CD4-positive, alpha-beta T cell treated with Interleukin-15 for 4 hours (primary cell): ENCODE measurements at places on chromosomes 5 and 9.
A peak's percentile ranks its signal among the peaks of the same experiment; 100 is the strongest.

GRCh38 chr5:160702311-160702803 lies 149.7 kb downstream of the ATP10B start:
- DNase-seq = no peak

GRCh38 chr5:113384782-113385285 lies 50.0 kb downstream of the TSSK1B start:
- DNase-seq = no peak

- DNase-seq = no peak
Measured at GRCh38 chr5:137336565-137337120, 162.5 kb downstream of the SPOCK1 start.

- no peak for DNase-seq
Measured at GRCh38 chr5:172494630-172495505, 40.5 kb upstream of the SH3PXD2B start.

- no peak for DNase-seq
Measured at GRCh38 chr9:68437785-68438184, 81.4 kb downstream of the PGM5 start.

GRCh38 chr5:54727874-54728587 lies 210.5 kb downstream of the SNX18 start:
- no peak for DNase-seq

DNA sequence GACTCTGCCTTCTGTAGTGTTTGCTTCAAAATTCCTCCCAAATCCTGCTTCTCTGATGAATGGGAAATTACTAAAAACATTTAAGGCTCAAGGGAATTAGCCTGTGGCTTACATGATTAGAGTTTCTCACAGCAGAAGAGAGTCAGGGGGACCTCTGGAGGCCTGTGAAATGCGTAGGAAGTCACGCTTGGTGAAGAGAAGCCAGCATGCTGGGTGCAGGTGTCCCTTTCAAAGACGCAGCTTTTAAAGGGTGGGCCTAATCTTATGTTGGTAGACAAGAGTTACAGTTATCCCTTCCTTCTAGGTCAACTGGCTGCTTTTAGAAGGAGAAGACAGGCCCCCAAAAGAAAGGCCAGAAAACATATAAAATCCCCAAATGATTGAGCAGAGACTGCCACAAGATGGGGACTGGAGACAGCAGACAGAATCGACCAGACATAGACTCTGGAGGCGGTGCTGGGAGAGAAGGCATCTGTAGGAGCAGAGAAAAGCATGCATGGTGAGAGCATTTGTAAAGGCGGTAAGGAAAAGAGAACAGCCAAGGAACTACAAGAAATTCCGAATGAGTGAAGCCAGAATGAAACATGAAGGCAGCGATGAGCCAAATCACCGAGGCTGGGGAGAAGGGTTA lies 42.3 kb downstream of the B4GALT1 start:
- no peak for DNase-seq

GRCh38 chr5:2200261-2200950 lies 317.7 kb upstream of the IRX4 start:
- DNase-seq = no peak

- no peak for DNase-seq
Measured at GRCh38 chr9:76617497-76618175, 146.6 kb upstream of the PCA3 start.

- no peak for DNase-seq
Measured at GRCh38 chr9:70874451-70874850, 247.0 kb downstream of the TRPM3 start.

DNA sequence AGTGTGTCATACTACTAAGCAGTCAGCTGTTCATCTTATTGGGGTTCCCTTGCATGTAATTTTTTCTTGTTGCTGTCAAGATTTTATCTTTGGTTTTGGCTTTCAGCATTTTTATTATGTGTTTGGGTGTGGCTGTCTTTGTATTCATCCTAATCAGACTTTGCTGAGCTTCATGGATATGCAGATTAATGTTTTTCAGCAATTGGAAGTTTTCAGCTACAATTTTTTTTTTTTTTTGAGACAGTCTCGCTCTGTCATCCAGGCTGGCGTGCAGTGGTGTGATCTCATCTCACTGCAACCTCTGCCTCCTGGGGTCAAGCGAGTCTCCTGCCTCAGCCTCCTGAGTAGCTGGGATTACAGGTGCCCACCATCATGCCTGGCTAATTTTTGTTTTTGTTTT lies 108.8 kb downstream of the BARX1 start:
- DNase-seq = no peak

GRCh38 chr5:130109152-130109551 lies 204.9 kb downstream of the CHSY3 start:
- no peak for DNase-seq

GRCh38 chr5:72107901-72108201 lies 576 bp downstream of the MAP1B start:
- DNase-seq = no peak

DNA sequence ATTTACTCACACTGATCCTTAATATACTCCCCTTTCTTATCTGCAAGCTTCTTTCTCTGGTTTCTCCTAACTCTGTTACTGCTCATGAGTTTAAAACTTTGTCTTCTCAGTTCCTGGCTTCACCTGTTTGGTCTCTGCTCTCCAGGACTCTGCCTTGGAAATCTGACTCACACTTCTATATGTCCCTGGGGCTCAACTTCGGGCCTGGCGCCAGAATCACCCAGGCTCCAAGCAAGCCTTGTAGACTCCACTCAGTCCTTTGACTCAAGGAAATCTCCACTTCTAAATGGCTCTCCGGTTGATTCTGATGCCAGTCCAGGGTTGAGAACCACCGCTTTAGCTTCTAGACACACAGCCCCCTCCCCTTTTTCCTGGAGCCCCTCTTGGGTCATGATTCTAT lies 57.8 kb downstream of the TMC1 start:
- DNase-seq = no peak

DNA sequence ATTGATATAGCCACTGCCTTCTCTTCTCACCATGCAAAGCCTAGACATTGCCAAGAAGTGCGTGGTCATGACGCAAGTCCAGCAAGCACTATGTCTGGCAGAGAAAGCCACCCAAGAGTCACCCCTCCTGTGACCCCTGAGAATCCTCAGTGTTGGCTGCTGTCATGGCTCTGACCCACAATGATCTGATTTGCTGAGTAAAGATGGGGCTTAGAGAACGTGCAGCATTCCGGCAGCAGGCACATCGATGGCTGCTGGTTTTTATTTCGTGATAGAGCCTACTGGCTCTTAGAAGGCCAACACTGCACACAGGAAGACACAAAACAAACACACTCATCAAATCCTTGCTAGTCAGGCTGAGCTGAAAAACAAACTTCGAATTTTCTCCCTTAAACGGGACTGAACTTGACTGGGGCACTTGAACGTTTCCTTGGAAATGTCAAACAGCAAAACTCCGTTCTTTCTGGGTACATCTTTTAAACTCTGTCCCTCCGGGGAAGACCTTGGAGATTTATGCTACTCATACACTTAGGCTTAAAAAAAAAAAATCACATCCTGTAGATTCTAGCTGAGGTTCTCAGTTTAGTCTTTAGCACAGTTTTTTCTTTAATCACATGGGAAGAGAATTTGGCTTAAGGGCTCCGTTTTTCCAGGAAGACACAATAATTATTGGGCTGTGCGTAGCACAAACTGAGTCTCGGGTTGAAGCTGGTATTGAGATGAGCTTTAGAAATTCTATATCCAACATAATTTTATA lies 88.2 kb upstream of the BASP1 start:
- no peak for DNase-seq

- no peak for DNase-seq
Measured at GRCh38 chr5:176652136-176652535, 4.9 kb downstream of the TSPAN17 start.

- DNase-seq = no peak
Measured at GRCh38 chr9:137070906-137071275, 534 bp upstream of the SAPCD2 start.

- no peak for DNase-seq
Measured at GRCh38 chr9:97564291-97565175, 63.1 kb downstream of the TMOD1 start.

- DNase-seq = no peak
Measured at GRCh38 chr9:83281306-83282255, 218.6 kb upstream of the RASEF start.

GRCh38 chr9:84327184-84327583 lies 13.4 kb downstream of the SLC28A3 start:
- DNase-seq = no peak

DNA sequence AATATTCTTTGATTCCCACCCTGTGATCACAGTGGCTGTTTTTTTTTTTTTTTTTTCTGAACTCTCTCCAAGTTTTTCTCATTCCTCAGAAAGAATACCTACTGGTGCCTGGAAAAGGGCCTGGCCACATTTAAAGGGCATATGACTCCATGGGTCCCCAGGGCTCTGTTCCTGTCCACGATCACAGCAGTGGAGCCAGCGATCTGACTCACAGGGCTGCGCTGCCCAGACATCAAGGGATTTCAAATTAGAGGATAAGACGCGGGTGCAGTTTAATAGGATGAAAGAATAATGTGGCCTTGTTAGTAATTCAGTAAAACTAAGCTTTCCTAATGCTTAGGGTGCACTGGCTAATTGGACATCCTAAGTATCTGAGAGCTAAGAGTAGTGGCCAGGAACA lies 175.1 kb upstream of the MSX2 start:
- no peak for DNase-seq

DNA sequence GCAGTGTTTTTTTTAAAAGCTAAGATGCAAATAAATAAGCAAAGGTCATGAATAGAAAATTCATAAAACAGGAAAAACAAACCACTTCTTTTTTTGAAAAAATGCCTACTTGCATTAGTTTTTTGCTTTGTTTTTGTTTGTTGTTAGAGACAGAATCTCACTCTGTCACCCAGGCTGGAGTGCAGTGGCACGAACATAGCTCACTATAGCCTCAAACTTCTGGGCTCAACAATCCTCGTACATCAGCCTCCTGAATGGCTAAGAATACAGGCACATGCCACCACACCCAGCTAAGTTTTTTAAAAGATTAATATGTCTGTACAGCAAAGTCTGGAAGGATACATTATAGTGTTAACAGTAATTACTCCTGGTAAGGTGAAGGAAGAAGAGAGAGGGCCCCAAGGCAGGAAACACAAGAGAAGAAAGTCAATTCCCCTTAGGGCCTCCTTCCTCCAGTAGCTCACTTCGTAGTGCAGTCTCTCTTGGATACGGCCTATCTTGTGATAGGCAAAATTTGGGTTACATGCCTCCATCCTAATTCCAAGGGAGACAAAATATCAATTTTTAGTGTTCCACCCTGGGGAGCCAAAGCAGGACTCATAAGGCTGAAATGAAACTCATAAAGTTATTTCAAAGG lies 15.3 kb downstream of the FAM169A start:
- DNase-seq = no peak

DNA sequence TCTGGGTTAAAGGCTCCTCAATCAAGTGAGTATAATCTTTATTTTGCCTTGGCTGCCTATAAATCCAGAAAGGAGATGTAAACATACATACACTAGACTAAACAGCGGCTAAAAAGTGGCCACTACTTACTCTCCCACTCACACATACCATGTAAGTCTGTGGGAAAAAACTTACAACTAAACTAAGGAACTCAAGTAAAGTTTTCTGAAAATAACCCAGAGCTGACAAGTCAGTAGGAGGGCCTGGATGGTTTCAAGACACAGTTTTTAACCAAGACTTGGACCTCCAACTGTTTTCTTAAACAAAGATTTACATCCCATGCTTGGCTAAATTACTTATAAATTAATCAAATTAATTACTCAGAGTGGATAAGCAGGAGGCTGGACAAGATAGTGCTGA lies 64.5 kb downstream of the CEP120 start:
- no peak for DNase-seq

DNA sequence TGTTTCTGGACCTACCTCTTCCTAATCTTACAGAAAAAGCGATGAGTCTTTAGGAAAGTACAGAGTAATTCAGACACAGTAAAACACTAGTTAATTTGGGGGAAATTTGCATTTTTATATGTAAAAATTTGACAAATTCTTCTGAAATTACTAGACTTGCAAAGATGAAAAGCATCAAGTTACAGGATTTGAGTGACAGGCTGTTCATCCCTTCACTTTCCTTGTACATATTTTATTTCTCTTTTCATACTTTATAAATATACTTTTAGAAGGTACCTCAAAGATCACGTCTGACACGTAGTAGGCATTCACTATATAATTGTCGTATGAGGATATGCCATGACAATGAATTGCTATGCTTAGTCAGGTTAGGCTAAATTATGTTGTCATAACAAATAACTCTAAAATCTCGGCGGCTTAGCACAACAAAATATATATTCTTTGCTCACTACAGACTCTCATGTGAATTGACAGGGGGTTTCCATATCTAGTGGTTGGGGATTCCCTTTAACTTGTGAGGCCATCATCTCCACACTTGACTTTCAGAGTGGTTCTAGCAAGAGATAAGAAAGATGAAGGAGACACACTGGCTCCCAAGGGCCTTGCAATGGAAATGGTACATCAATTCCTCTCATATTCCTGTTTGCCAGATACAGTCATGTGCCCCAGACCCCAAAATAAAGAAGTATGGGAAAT lies 154.1 kb upstream of the TUT7 start:
- no peak for DNase-seq

GRCh38 chr5:11955331-11955730 lies 51.1 kb upstream of the CTNND2 start:
- DNase-seq = no peak

GRCh38 chr9:110332766-110333165 lies 4.9 kb downstream of the TXNDC8 start:
- DNase-seq = no peak

- no peak for DNase-seq
Measured at GRCh38 chr9:75269197-75269596, 180.9 kb downstream of the OSTF1 start.

DNA sequence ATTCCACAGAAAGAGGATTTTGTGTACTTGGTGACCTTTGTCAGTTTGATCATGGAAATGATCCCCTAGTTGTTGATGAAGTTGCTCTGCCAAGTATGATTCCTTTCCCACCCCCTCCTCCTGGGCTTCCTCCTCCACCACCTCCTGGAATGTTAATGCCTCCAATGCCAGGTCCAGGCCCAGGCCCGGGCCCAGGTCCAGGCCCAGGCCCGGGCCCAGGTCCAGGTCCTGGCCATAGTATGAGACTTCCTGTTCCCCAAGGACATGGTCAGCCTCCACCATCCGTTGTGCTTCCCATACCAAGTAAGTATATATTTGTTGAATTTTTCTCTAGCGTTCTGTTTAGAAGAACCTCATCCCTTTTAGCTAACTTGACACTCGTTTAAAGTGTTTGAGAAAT lies 30.0 kb downstream of the RBM27 start:
- DNase-seq = no peak

DNA sequence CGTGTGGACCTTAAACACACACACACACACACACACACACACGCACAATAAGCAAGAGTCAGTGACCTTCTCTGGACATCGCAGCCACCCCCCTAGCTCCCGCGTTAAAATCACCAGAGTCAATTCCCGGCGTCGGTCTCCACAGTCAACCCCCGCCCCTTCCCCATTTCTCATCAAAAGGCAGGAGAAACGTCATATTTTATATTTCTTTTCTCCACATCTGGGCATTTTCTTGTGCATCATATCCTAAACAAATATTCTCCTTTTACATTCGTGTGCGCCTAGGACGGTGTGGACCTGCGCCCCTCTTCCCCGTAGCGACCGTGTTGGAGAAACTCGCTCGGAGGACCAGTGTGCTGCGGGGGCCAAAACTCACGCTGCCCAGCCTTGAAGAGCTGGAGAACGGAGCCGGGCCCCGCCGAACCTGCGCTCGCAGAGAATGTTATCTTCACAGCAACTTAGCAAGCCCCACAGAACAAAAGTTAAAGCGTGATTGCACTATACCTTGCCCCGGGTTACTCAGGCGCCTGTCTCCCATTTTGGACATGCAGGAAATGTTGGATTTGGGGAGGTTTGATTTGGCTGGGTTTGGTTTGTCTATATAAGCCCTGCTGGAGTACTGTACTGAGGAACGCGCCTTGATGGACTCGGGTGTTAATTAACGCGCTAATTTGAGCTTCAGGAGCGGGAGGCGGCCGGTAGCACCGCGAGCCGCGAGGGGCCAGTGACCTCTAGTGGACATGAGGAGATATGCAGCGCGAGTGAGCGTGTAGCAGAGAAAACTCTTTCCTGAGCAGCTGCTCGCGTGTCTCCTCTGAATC lies 192.4 kb downstream of the MEF2C start:
- peak; percentile 62 for DNase-seq
